ENCODE measurements at places on chromosomes 16 and 17.

DNA sequence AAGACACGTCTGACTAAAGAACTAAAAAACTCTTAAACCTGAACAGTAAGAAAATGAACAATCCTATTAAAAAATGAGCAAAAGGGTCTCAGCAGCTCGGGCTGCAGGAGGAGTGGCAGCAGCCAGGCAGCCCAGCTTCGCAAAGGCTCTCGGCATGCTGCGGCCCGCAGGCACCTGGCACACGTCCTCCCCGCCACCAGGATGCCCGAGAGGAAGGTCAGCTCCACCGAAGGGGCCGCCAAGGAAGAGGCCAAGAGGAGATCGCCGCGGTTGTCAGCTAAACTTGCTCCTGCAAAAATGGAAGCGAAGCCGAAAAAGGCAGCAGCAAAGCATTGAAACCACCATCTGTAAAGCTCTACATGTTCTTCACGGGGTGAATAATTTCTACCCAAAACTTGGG, 173.5 kb downstream of the BCAS3 start:
- DNase-seq = no peak

GRCh38 chr16:54148974-54149373, 137.6 kb downstream of the IRX3 start:
- DNase-seq = no peak

DNA sequence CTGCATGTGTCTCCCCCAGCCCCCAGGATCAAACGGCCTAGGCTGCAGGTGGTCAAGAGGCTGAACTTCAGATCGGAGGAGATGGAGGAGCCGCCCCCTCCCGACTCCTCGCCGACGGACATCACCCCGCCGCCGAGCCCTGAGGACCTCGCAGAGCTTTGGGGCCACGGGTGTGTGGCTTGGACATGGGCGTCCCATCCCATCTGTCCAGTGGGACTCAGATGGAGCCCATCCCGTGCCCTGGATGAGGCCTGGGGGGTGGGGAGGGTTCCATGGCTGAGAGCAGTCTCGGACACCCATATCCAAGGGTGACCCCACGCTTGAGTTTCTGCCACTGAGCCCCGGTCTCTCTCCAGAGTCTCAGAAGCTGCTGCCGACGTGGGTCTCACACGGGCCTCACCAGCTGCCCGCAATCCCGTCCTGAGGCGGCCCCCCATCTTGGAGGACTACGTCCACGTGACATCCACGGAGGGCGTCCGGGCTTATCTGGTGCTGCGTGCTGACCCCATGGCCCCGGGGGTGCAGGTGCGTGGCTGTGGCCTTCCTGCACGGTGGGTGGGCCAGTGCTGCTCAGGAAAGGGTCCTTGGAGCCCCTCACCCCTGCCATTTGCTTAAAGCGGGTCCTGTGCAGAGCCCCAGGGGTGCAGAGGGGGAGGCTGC, 901 bp downstream of the CHTF18 start:
- no peak for DNase-seq

GRCh38 chr16:7746941-7747340, 414.3 kb downstream of the RBFOX1 start:
- DNase-seq = no peak

DNA sequence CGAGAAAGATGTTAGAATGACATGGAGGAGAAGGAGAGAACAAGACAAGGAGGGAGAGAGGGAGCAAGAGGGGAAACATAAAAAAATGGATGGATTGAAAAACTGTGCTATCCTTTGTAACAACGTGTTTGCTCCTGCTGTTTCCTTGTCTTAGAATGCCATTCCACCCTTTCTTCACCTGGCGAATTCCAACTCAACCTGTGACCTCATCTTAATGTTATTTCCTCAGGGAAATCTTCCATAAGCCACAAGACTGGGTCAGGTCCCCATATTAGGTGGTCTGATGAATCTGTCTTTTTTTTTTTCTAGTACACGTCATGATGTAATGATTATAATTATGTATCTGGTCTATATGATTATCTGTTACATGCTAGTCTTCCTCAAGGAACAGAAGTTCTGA, 195.0 kb upstream of the MAF start:
- no peak for DNase-seq

- DNase-seq = no peak
These were observed 122.8 kb downstream of the ZFHX3 start for GRCh38 chr16:72924927-72925630.

DNA sequence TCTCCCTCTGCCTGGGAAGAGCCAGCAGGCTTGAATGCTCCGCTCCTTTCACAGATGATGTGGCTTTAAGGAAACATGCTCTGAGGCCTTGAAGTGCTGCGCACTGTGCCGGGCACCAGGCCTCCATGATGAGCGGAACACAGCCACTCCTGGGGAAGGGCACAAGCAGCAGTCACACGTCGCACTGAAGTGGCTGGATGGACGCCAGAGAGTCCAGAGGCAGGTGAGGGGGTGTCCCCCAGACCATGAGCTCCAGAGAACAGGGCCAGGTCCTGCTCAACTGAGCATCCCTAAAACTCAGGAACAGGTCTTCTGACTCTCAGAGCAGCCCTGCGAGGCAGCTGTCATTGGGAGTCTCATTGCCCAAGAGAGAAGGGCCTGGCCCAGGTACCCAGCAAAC, 35.6 kb downstream of the PEMT start:
- DNase-seq = no peak

DNA sequence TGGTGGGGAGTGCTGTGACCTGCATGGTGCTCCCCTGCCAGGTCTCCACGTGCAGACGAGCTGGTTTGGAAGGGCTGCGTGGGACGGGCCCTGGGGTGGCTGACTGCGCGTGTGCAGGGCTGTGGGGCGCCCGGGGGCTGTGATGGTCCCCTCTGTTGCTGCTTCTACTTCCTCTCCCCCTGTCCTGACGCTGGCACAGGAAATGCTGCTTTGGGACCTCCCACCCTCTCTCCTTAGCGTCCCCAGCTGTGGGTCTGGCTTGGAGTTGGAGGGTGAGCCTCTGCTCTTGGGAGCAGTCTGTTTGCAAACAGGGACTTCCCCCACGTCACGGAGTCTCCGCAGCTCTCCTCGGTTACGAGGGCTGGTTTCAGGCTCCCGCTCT, 35.2 kb downstream of the TSC2 start:
- DNase-seq = no peak

GRCh38 chr16:78675312-78675711, 575.9 kb downstream of the WWOX start:
- no peak for DNase-seq

DNA sequence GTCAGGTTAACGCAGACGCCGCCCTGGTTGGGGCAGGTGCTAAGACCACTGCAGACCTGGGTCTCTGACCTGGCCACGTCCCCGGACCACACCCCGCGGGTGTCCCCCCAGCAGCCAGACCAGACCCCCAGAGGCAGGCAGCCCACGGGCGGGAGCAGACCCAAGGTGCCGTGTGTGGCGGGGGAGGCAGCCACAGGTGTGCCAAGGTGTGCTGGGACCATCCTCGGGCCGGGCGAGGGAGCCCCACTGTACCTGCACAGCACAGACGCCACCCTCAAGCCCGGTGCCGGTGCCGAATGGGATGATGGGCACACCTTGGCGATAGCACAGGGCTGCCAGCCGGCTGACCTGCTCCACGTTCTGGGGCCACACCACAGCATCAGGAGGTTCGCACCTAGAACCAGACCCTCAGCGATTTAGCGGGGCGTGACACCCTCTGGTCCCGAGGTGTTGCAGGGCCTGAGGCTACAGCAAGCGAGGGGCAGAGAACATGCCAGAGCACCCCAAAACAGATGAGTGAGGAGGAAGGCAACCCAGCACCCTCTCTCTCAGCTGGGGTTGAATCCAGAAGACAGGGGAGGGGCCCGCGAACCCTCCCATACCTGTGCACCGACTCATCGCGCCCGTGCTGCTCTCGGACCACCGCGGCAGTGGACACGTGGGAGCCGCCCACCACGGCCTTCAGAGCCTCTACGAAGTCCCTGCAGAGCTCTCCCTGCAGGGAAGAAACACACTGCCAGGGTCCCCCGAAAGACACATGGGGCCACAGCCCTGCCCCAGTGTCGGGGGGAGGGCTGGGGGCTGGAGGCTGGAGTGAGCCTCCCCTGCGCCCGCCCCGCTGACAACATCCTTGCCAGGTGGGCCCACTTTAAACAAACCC, 1.4 kb downstream of the LDHD start:
- no peak for DNase-seq

DNA sequence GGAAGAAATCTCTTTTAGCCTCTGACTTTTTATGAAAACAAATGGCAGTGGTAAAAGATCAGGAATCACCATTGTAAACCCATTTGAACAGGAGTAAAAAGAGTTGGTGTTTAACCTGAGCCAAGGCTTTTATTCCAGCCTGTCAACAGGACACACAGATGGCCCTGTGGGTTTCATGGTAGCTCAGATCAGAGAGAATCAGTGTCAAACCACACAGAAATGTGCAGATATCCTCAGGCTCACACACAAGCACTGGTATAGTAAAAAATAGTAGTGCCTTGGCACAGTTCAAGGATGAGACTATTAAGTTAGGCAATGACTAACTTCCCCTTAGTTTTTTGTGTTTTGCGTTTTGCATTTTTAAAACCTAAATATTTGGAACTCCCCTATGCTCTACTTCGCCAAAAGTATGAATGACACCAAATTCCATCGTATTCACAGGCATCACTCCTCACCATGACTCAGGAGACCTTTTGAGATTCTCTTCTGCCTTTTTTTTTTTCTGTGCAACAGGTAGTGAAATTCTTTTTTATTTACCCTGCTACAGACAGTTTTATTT, 1200.0 kb downstream of the CDH11 start:
- no peak for DNase-seq

GRCh38 chr16:12320298-12320706, 343.8 kb downstream of the SNX29 start:
- DNase-seq = no peak

DNA sequence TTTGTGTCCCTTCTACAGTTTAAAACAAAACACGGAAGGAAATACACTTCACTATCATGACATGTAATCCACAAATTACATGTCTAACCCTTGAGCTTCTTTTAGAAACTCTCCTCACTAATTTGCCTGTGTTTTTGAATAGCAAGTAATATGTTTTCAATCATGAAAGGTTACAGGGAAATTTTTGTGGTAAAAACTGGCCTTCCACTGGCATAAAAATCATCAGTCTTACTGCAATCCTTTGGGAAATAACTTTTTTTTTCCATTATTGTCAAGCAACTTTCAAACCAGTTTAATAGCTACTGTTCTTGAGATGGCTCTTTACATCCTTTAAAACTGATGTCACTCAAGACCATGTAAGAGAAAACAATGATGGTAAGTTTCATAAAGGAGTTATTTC, 27.0 kb downstream of the MYO1D start:
- DNase-seq = no peak

GRCh38 chr17:65123757-65124675, 13.2 kb upstream of the RGS9 start:
- DNase-seq = no peak

DNA sequence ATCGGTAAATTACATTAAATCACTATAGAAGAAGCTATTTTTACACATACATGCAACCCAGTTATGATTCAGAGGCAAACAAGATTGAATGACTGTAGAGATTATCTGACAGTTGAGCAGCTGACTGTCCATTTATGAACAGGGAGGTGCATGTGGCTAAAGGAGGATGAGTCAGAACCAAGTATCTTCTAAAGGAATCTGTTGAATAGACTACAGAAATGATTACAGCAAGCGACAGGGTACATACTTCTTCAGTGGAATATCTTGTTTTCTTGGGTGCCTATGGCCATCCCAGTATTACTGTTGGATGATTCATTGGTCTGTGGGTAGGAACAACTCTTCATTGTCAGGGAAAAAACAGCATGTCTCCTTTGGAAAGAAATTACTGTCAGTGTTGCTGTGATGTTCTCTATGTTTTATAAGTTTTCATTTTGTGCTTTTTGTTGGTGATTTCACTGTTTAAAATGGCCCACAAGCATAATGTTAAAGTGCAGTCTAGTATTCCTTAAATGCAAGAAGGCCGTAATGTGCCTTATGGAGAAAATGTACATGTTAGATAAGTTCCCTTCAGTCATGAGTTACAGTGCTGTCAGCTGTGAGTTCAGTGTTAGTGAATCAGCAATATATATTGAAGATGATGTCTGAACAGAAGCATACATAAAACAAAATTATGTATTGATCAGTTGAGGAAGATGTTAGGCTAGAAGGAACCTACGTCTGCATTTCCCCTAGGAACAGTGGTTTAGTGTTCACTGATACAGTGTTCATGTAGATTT, 27.0 kb downstream of the CBFB start:
- DNase-seq = no peak

Measured in stimulated activated CD8-positive, alpha-beta memory T cell treated with anti-CD3 and anti-CD28 coated beads, Interleukin-4, amount 100 ng/mL, for 1 hour (primary cell).